ENCODE measurements at places on chromosomes 5 and 9.

DNA sequence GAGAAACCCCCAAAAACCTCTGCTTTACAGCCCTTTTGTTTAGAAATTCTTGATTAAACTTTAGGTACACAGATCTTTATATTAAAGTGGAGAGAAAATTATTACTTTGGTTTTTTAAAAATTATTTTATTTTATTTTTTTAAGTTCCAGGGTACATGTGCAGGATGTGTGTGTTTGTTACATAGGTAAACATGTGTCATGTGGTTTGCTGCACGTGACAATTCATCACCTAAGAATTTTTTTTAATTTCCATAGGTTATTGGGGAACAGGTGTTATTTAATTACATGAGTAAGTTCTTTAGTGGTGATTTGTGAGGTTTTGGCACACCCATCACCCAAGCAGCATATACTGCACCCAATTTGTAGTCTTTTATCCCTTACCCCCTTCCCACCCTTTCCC is 581.7 kb downstream of the CSNK1G3 start:
- no peak for DNase-seq

DNA sequence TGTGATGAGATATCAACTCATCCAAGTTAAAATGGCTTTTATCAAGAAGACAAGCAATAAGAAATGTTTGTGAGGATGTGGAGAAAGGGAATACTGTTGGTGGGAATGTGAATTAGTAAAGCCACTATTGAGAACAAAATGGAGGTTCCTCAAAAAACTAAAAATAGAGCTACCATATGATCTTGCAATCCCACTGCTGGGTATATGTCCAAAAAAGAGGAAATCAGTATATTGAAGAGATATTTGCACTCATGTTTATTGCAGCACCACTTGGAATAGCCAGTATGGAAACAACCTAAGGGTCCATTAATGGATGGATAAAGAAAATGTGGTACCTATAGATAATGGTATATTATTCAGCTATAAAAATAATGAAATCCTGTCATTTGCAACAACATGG is 25.1 kb downstream of the PPIP5K2 start:
- no peak for DNase-seq

DNA sequence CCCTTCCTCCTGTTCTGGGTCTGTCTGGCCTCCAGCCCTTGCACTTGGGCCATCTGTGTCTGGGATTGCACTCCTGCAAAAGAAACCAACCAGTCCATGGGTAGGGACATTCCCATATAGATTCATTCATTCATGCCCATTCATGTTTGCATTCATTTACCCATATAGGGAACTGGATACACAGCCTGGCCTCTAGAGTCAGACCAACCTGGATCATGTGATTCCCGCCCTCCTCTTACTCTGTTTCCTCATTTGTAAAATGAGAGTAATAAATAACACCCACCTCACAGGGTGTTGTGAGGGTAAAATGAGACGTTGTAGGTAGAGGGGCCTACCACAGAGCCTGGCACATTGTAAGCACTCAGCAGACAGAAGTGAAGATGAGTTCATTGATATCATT is 8.5 kb downstream of the PCDH12 start:
- DNase-seq = no peak

DNA sequence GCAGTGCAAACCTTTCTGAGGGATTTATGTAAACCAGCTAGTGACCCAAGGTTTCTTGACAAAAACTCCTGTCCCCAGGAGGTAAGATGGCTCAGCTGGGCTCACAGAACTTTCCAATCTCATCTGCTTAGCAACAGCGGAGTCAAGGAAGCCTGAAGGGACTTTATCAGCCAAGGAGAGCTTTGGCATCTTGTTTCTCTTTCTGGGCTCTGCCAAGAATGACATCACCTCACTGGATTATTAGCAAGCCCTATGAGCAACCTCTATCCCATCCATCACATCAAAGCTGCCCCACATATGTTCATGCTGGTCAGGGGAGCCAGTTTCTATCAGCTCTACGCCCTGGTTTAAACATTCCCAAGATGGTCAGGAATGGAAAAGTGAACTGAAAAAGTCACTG is 461.3 kb downstream of the ENC1 start:
- DNase-seq = no peak

DNA sequence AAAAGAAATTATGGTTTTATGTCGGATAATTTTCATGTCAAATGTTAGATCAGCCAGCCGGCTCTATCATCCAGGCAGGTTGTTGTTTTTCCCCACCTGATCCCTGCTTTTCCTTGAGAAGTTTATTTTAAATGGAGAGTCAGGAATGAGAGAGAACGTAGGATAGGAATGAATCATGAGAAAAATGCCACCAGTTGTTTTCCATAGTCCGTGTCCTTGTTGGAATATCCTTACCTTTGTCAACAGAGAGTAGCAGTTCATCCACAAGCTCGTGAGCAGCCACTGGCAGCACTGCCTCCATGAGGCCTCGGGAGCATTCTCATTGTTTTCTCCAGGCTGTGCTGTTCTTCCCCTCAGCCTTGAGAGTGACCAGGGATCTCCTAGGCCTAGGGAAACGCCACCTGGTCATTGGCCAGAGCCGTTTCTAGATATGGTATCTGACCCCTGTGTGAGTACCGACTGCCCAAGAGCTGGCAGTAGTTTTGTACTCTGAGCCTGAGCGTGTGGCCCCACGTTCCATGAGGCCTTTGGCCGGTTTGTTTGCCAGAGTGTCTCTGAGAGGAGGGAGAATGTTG is 293.3 kb downstream of the FANCC start:
- peak; percentile 83 for DNase-seq

- DNase-seq = peak; percentile 59
Measured at GRCh38 chr9:124257844-124258606, at the start of gene NEK6. Gene NEK6, plus strand, starts transcription at chr9:124257949. Its CDS starts 44,016 bp downstream, at chr9:124301965.

- no peak for DNase-seq
Measured at GRCh38 chr5:173928871-173929574, 40.9 kb downstream of the CPEB4 start.

DNA sequence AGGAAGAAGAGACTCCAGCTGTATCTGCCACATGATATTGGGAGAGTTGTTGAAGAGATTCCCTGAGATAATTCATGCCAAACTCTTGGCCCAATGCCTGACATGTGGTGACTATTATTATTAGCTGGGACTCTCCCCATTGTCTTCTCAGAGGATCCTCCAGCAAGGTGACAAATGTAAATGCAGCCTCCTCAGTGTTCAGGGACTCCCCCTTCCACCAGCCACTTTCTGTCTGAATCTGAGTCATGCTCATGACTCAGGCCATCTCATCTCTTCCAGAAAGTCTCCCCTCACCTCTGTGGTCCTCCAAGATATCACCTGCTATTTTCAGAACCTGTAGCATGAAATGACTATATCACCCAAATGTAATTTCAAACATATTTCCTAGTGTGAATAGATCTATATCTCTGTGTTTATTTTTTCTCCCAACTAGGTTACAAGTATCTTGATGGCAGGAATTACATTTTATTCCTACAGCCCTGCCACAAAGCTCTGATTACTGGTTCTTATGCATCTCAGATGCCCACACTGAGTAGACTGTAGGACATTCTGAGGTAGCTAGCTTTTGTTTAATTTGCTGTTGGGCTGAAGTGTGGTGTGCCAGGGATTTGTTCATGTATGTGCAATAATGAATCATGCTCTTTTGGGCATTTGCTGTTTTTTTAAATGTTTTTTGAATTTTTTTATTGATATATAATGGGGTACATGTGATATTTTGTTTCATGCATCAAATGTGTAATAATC is 126.6 kb upstream of the IL12B start:
- no peak for DNase-seq
